ENCODE measurements at places on chromosomes 12 and 14.

DNA sequence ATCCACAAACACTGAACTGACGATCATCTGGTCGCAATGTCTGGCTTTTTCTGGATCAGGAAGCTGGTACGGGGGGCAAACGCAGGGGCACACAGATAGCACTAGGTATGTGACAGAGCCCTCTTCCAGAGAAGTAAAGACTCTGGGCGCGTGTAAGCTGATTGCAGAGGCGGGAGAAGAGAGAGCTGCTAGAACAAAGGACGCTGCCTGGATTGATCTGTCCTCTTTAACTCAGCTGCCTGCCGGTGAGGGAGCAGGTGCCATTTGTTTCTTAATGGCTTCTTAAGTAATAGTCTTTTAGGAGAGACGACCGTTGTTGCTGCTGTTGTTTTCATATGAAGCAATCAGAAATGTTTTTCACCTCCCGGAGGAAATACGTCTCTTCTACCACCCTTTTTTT is 77.3 kb downstream of the GLT1D1 start:
- no peak for DNase-seq

DNA sequence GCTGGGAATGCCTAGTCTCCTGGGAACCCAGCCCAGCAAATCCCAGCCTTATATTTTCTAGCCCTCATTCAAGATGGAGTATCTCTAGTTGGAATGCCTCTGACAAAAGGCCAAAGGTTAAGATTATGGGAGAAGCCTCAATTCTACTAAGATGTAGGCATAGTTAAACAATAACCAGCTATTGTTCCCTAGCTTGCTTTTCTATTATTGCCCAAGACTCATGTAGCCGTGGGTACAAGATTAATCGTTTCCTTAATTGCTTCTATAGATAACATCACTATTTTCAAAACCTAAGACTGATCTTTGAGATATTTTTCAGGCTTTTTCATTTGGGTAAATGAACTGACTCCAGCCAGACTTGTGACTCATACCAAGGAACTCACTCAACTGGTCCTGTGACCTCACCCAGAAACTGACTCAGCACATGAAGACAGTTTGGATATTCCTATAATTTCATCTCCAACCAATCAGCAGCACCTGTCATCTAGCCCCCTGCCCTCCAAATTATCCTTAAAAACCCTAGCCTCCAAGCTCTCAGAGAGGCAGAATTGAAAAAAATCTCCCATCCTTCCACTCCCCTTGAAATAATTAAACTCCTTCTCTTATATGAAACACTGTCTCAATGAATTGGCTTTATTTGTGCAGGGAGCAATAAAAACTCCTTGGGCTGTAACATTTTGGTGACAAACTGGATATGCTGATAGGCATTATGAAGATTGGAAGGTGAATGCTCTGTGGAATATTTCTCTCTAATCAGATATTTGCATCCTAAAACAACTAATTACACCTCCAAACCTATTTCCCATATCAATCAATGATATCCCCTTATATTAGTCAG is 589.0 kb downstream of the C12orf50 start:
- no peak for DNase-seq

- DNase-seq = no peak
Observed at GRCh38 chr14:104805326-104805678, 4.4 kb downstream of the ZBTB42 start.

DNA sequence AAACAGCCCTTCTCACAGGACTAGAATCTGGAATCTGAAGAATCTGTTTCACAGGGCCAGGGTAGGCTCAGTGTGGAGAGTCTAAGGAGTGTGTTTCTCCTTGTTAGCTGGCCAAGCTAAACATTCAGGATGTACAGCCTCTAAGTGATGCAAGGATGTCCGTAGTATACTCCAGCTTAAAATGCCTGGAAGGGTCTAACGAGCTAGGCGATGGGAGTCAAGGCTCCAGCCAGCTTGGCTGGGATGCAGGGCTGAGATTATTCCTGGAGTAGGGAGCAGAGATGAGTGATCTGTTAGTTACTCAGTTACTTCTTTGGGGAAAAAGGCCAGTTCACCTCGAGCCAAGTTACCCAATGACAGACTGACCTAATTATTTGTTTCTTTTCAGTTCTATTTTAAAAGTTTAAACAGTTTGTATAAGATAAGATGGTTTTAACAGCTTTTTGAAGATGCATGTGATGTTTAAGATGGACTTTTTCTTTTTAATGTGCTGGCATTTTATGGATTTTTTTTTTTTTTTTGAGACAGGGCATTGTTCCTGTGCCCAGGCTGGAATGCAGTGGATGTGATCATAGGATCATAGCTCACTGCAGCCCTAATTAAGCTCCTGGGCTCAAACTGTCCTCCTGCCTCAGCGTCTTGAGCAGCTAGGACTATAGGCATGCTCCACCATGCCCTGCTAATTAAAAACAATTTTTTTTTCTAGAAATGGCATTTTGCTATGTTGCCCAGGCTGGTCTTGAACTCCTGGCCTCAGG is 41.1 kb downstream of the SYNE2 start:
- DNase-seq = no peak

- DNase-seq = no peak
Observed at GRCh38 chr12:52622349-52622748, 4.0 kb upstream of the KRT73 start.

DNA sequence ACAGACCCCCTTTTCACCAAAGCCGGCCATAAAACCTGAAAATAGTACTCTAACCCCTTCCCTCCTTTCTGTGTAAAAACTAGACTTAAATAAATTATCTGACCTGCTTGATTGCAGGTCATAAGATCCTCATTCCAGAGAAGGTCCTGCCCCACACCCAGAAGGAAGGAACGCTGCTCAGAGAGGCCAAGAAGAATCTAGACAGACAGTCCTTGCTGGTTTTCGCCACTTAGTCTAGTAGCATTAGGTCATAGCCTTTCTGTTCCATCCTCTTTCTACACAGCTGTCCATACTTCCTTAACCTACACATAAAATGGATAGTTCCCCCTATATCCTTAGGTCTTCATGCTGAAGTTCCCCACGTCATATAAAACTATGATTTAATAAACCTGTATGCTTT is 83.7 kb upstream of the IGF1 start:
- DNase-seq = no peak

GRCh38 chr14:67480011-67480410 is 8.5 kb downstream of the TMEM229B start:
- no peak for DNase-seq

GRCh38 chr14:42665083-42665482 is 1058.4 kb downstream of the LRFN5 start:
- DNase-seq = no peak

- no peak for DNase-seq
Observed at GRCh38 chr14:72610831-72611200, 283.1 kb downstream of the DPF3 start.

- no peak for DNase-seq
Observed at GRCh38 chr12:102396276-102396675, 84.1 kb downstream of the IGF1 start.

- no peak for DNase-seq
Observed at GRCh38 chr12:68042212-68042699, 53.0 kb downstream of the IFNG-AS1 start.

DNA sequence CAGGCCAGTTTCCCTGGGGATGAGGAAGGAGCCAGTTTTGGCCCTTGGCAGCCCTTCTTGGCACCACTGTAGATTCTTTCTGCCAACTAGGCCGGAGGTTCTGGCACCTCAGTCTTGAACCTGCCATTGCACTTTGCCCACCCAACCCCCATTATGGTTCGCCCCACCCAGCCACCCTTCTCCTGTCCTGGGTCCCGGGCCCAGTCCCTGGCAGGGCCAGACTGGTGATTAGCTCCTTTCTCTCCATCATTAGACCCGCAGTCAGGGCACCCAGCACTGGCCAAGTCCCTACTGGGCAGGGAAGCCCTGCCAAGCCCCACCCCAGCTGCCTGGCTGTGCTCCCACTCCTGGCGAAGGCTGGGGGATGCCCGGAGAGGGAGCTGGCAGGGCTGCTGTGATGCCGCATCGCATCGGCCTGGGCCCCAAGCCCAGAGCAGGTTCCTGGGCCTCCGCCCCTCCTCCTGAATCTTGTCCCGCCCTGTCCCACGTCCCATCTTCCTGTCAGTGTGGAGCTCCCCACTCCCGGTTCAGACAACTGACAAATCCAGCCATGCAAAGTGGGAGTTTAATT is 9.8 kb downstream of the FAM222A start:
- no peak for DNase-seq

DNA sequence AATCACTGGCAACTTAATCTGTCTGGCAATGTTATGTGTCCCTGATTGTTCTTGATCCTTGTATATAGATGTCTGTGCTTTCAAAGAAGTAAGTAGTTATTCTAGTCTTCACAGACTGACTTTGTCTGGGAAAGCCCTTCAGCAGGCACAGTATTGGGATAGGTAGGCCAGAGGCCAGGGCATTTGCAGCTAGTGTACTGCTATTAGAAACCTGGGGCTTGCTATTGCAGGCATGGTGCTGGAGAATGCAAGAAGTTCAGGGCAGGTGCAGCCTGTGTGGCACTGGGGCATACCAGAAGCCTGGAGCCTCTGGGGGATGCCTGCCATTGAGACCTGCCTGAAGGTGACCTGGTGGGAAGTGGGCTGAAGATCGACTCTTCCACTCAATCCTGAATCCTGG is 96.3 kb downstream of the TMTC3 start:
- no peak for DNase-seq

DNA sequence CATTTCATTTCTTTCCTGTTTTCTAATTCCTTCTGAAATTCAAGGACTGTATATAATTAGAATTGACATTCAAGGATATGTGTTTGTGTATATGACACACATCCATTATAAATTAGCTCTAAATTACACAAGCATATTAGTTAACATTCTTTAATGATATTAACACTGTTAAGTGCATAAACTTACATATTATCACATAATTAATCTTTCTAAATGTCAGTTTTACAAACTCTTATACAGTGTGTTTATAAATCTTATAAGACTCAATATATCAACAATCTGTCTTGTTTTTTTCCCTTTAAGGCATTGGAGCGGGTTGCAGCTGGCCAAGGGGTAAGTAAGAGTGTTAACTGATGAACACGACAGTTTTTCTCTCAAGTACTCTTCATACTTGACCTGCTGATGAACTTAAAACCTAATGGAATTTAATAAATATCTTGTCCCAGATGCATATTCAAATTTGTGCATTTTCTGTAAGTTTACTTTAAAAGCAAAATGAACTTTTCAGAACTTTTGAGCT is 76.1 kb downstream of the METTL25 start:
- DNase-seq = no peak

Data from CD4-positive, alpha-beta T cell (primary cell).